ENCODE measurements at places on chromosomes 5 and 9. TPM values are rescaled to one million over a fixed set of nuclear protein-coding genes. Genes with fewer than 3 reads are reported as not detected.

The CDC14B gene
- 43.3 TPM for total RNA-seq

The GABRA6 gene
- not detected for total RNA-seq

GRCh38 chr9:105932276-105932675 is 237.9 kb downstream of the TMEM38B start:
- no peaks in the 10 kb centered on the region for H3K36me3 ChIP-seq
- no peaks in the 10 kb centered on the region for H3K4me1 ChIP-seq
- no peak for DNase-seq
- H3K27ac ChIP-seq: no peak overlapping the region
- no peak overlapping the region for H3K4me3 ChIP-seq

- no peaks in the 10 kb centered on the region for H3K4me1 ChIP-seq
- H3K4me3 ChIP-seq: no peak overlapping the region
- no peak for DNase-seq
- no peaks in the 10 kb centered on the region for H3K36me3 ChIP-seq
These were observed 40.4 kb downstream of the ZNF608 start for GRCh38 chr5:124706051-124706450.

DNA sequence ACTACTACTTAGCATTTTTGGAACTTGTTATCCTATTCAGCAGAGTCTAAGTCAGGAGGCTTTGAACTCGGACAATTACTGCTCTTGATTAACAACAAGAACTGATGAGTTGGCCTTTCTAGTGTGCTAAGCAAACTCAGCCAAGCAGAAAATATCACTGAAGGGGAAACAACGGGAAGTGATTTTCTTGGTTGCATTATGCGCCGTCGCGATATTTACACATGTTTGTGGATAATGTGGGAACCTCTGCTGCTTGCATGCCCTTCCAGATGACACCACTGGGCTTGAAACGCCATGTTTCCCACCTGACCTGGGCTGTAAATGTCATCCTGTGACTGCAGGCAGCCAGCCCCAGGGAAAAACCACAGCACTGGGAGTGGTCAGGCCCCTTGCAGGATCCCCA is 205.5 kb downstream of the PAX5 start:
- H3K27ac ChIP-seq: no peak overlapping the region
- H3K27me3 ChIP-seq: peaks cover 20% of the 10 kb centered on the region
- H3K4me3 ChIP-seq: no peak overlapping the region
- H3K36me3 ChIP-seq: no peaks in the 10 kb centered on the region
- DNase-seq: no peak

GRCh38 chr5:127216898-127217675 is 73.5 kb upstream of the MEGF10 start:
- no peak for DNase-seq
- H3K27me3 ChIP-seq: no peaks in the 10 kb centered on the region
- no peak overlapping the region for H3K27ac ChIP-seq
- H3K36me3 ChIP-seq: no peaks in the 10 kb centered on the region
- H3K4me1 ChIP-seq: no peaks in the 10 kb centered on the region
- no peak overlapping the region for H3K4me3 ChIP-seq

DNA sequence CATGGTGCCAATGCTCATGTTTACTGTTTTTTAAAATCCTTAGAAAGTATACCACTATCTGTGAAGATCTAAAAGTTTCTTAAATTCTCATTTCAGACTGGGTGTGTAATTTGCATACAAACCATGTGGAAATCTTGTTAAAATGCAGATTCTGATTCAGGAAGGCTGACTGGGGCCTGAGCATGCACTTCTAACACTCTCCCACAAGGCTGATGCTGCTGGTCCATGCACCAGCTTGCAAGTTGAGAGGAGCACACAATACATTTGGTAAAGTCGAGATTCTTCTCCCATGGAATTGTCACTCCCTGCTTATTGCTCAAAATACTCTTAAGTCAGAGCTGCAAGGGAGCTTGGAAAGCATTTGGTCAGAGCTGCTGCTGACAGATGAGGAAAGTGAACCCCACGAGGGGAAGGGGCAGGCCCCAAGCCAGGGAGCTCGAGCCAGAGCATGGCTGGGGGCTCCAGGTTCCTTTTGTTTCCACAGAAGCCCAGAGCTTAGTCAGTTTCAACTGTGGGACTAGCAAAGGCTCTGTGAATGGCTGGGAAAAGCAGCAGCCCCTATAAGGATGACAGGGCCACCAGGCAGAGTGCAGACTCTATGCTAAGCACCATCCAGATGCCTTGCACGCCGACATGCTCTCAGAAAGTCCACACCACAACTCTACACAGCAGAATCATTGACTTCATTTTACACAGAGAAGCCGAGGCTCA is 93.5 kb upstream of the HAND1 start:
- H3K36me3 ChIP-seq: no peaks in the 10 kb centered on the region
- no peaks in the 10 kb centered on the region for H3K27me3 ChIP-seq
- no peak overlapping the region for H3K4me3 ChIP-seq
- H3K27ac ChIP-seq: no peak overlapping the region
- no peaks in the 10 kb centered on the region for H3K4me1 ChIP-seq

- no peak overlapping the region for H3K4me3 ChIP-seq
- no peak for DNase-seq
- H3K36me3 ChIP-seq: no peaks in the 10 kb centered on the region
- no peak overlapping the region for H3K27ac ChIP-seq
These were observed 609.1 kb upstream of the DMAC1 start for GRCh38 chr9:8408575-8409190.
